A549 (cell line): ENCODE measurements at places on chromosomes 7 and 10.
A peak's percentile ranks its signal among the peaks of the same experiment; 100 is the strongest.

- DNase-seq, result no peak
Measured at GRCh38 chr7:32161708-32162107, 91.5 kb upstream of the PDE1C start.

GRCh38 chr10:96357038-96357620 lies 1.7 kb downstream of the OPALIN start:
- no peak for DNase-seq

GRCh38 chr10:106479636-106480035 lies 684.9 kb downstream of the SORCS1 start:
- DNase-seq, result no peak

DNA sequence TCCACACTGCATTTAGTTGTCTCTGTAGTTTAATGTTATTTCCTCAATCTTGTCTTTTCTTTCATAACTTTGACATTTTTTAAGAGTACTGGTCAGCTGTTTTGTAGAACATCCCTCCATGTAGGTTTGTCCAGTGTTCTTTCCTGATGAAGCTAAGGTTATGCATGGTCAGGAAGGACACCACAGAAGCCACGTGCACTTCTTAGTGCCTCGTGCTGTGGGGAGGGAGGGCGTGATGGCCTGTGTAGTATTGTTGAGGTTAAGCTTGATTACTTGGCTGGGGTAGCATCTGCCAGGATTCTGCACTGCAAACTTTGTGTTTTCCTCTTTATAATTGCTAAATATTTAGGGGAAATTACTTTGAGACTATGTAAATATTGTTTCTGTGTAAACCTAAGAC lies 48.3 kb downstream of the MCMBP start:
- no peak for DNase-seq

- DNase-seq, result no peak
Measured at GRCh38 chr7:95482424-95482823, 3.3 kb upstream of the ASB4 start.

GRCh38 chr10:102962267-102962666 lies 44.2 kb downstream of the CNNM2 start:
- DNase-seq, result no peak

DNA sequence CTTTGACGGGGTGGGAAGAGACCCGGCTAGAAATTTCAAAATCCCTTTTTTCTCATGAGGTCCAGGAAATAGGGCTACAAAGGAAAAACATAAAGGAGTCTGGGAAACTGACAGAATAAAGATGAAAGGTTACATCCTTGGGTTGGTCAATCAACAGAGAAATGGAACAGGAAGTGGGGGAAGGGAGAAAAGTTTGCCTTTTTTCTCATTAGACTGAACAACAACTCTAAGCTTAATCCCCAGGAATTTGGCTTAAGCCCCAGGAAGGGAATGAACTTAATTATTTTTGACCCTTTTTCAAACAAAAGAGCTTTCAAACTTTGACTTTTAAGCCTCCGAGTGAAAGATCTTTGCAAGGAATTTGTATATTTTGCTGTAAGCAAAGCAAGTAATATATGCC lies 32.7 kb downstream of the LGI1 start:
- no peak for DNase-seq

DNA sequence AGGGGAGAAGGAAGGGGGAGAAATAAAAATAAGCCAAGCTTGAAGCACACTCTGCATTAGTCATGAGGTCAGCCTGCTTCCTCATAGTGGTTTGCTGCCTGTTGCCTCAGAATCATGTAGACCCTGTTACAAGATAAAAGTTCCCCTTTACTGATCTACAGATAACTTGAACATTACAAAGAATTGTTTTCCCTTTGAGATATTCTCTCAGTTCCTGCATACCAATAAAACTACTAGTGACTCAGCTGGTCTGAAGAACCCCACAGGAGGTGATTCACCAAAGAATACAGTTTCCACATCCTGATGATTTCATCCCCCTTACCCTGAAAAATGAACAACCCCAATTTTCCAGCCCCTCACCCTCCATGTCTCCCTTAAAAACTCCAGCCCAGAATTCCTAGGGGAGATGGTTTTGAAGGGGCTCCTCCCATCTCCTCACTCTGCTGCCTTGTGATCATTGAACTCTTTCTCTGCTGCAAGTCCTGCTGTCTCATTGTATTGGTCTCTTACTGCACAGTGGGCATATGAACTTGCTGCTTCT lies 31.5 kb upstream of the NRP1 start:
- DNase-seq, result peak; percentile 63
